Vagina (tissue), 2 donors: ENCODE measurements at places on chromosomes 16 and 17.

DNA sequence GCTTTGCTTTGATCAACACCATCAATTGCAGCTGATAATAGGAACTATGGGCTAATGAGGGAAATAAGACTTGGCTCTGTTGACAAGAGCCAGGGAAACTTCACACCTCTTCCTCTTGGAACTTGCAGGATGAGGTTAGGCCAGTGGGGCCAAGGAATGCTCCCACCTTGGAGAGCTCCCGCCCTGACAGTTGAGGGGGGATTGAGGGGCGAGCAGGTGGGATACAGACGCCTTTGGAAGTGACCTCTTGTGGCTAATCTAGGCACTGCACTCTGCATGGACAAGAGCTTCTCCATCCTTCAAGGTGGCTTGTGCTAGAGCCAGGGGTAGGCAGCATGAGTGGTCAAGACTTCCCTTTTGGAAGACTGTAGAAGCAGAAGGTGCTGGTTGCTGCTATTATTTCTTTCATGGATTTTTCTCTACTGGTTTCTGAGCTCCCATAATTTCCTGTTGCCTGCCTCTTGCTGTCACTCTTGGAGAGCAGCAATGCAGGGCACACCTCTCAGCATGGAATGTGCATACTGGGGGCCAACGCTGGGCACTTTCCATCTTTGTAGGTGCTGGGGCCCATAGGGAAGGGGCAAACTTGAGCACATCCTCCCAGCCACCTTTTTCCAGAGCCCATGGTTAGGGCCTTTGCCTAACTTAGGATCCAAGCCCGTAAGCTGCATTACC is 2.3 kb upstream of the PHF12 start:
- peaks cover 14% of the 10 kb centered on the region for H3K4me1 ChIP-seq
- no peaks in the 10 kb centered on the region for H3K36me3 ChIP-seq
- no peaks in the 10 kb centered on the region for H3K27me3 ChIP-seq
- no peak overlapping the region for H3K4me3 ChIP-seq
- peak overlapping the region; percentile 52 for H3K27ac ChIP-seq

DNA sequence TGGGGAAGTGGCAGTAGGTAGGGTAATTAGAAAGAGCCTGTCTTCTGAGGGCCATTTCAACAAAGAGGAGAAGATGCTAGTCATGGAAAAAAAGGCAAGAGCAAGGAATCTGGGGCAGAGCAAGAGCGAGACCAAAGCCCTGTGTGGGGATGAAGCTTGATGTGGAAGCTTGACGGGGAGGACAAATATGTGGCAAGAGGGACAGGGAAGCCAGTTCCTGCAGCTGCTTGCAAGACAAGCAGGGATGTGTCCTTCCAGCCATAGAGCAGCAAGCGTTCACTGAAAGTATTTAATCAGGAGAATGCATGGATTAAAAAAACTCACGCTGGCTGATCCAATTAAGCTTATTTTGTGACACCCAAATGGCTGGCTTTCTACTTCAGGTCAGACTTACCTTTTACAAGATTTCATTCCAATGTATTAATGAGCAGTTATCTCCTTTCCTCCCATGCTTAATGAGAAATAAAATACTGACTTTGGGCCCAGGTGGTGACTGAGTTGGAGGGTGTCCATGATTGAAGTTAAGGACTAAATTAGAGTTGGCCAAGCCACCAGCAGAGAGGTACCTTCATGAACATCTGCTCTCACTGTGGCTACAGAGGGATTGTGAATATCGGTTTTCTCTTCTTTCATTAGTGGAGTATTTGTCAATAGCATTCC is 76.8 kb downstream of the ABCA8 start:
- no peak overlapping the region for H3K27ac ChIP-seq
- no peaks in the 10 kb centered on the region for H3K27me3 ChIP-seq
- no peaks in the 10 kb centered on the region for H3K36me3 ChIP-seq

DNA sequence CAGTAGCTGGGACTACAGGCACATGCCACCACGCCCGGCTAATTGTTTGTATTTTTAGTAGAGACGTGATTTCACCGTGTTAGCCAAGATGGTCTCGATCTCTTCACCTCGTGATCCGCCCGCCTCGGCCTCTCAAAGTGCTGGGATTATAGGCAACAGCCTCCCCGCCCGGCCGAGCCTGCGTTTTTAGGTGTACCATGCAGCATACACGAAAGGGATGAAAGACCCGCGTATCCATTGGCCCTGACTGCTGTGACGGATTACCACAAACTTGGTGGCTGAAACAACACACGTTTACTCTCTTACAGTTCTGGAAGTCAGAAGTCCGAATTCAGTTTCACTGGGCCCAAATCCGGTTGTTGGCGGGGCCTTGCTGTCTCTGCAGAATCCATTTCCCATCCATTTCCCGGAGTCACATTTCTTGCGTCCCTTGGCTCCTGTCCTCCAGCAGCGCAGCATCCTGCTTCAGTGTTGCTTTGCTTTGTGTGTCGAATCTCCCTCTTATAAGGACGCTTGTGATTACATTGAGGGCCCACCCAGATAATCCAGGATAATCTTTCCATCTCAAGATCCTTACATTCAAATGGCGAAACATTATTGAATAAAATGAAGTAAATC is 8.3 kb upstream of the GUCY2D start:
- no peaks in the 10 kb centered on the region for H3K27me3 ChIP-seq
- no peak for DNase-seq
- H3K27ac ChIP-seq: no peak overlapping the region
- H3K4me3 ChIP-seq: no peak overlapping the region
- no peaks in the 10 kb centered on the region for H3K36me3 ChIP-seq
- peaks cover 10% of the 10 kb centered on the region for H3K4me1 ChIP-seq

GRCh38 chr17:4728124-4728523 is 3.1 kb upstream of the MED11 start:
- no peak for DNase-seq
- H3K4me1 ChIP-seq: peaks cover 14% of the 10 kb centered on the region
- peaks cover 6% of the 10 kb centered on the region for H3K36me3 ChIP-seq
- no peaks in the 10 kb centered on the region for H3K27me3 ChIP-seq
- H3K4me3 ChIP-seq: no peak overlapping the region

DNA sequence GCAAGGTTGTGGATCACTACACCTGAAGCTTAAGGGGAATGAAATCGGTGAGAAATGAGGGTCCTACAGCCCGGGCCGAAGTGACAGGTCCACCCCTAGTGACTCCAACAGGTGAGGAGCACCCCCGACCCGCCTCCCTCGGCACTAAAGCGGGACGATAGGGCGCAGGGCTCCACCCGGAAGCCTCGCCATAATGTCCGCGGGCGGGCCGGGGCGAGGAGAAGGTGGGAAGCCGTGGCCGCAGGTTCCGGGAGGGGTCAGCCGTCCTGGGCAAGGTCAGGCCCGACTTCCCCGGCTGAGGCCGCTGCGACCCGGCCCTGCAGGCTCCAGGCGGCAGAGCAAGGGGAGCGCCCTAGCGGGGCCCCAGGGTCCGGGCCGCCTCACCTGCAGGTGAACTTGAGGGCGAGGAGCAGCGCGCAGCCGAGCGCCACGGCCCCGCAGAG is 543 bp downstream of the TXNDC11 start:
- H3K27me3 ChIP-seq: no peaks in the 10 kb centered on the region
- DNase-seq: no peak
- no peaks in the 10 kb centered on the region for H3K36me3 ChIP-seq
- H3K4me3 ChIP-seq: peak overlapping the region; percentile 99
- peak overlapping the region; percentile 93 for H3K27ac ChIP-seq
- peaks cover 55% of the 10 kb centered on the region for H3K4me1 ChIP-seq

GRCh38 chr16:589658-590187 is at the start of gene RAB40C:
TSS of gene RAB40C (plus strand) at chr16:590066. CDS start at chr16:590292, 226 bp downstream.
- H3K27ac ChIP-seq: peak within 1 kb of the TSS; percentile 96
- H3K36me3 ChIP-seq: no peaks in the 10 kb centered on the region
- peak within 1 kb of the TSS; percentile 96 for H3K4me3 ChIP-seq
- no peaks in the 10 kb centered on the region for H3K27me3 ChIP-seq

DNA sequence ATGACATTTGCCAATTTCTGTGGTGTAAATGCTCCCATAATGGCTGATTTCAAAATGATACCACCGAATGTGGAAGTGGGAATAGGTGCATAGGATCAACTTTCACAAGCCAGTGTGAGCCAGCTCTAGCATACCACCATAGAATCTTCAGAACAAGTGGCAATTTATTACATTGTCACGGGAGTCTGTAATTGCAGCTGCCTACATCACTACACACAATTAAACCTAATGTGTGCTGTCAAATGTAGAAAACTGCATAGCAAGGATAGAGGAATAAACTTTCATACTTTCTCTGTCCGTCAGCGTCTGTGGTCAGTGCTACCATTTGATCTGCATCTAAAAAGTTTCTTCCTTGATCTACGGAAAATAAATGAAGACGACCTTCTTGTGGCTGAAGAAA is 417.8 kb upstream of the TOM1L1 start:
- no peak for DNase-seq
- no peak overlapping the region for H3K4me3 ChIP-seq
- no peaks in the 10 kb centered on the region for H3K27me3 ChIP-seq
- no peaks in the 10 kb centered on the region for H3K36me3 ChIP-seq
